Pulmonary artery endothelial cell (primary cell): ENCODE measurements at places on chromosomes 16 and 17. TPM values are rescaled to one million over a fixed set of nuclear protein-coding genes. Genes with fewer than 3 reads are reported as not detected.

The SLFN12 gene
- total RNA-seq, result 30.6 and 50.1 TPM in 2 replicates

- DNase-seq, result no peak
Observed at GRCh38 chr17:76586741-76587487, 1.3 kb upstream of the ST6GALNAC2 start.

GRCh38 chr17:34981538-34982241 lies 1.4 kb downstream of the LIG3 start:
- no peak for DNase-seq

GRCh38 chr16:9154567-9155410 lies 63.3 kb downstream of the HAPSTR1 start:
- no peak for DNase-seq

The CSH1 gene
- not detected in 2 replicates for total RNA-seq

- no peak for DNase-seq
Observed at GRCh38 chr17:77330602-77331081, 189.9 kb downstream of the SEC14L1 start.

The ABCC11 gene
- total RNA-seq, result not detected in 2 replicates

DNA sequence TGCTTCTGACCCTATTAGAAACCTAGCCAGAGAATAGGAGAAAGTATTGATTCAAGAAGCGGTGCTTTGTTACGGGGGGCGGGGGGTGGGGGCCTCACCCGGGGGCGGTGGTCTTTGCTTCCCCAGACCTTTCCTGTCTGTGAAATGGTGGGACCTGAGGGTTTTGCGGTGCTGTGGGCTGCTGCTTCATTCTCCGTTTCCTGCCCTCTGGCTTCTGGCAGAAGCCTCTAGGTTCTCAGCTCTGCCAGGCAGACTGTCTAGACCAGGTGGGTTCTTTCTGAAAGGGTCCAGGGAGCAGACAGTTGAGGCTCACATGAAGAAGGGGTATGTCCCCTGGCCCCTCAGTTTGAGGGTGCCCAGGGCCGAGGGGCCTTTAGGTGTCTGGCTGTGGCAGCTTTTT lies 14.0 kb downstream of the GSE1 start:
- DNase-seq, result no peak

GRCh38 chr16:16045296-16045695 lies 95.9 kb downstream of the ABCC1 start:
- DNase-seq, result no peak

DNA sequence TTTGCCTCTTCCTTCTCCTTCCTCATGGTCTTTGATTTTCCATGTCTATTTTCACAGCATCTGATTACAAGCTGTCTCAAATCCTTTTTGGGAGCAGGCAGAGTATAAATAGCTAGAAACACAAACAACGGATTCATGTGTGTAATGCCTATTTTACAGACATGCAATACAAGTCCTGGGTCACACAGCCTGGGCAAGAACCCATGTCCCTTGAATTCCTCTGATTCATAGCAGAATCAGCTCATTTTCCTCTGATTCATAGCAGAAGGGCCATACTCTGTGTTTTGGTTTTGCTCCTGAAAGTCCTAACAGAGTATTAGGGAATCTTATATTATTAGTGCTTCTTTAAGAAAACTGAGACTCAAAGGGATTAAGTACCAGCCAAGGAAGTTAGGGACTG lies 71.3 kb downstream of the IRX5 start:
- no peak for DNase-seq

GRCh38 chr17:34257986-34258326 lies 2.9 kb downstream of the CCL2 start:
- DNase-seq, result no peak

DNA sequence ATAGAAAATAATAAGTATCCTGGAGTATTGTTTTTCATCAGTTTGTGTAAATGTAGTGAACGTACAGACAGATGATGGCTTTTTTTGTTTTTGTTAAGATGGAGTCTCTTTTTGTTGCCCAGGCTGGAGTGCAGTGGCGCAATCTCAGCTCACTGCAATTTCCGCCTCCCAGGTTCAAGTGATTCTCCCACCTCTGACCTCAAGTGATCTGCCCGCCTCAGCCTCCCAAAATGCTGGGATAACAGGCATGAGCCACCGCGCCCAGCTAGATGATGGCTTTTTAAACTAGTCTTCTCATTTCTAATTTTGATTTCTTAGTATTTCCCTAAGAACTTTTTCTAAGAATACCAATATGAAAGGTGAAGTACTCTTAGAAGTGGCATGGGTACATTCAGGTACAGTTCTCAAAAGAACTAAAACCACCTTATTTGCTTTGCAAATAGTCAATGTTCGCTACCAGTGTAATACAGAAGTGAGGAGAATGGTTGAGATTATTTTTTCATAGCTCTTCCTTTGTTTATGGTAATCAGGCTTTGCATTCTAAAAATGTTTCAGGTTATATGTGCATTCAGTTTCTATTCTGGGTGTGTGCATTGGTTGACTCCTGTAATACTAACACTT lies 34.2 kb downstream of the TTC19 start:
- no peak for DNase-seq

GRCh38 chr17:83196024-83196365 lies 116.6 kb downstream of the METRNL start:
- no peak for DNase-seq

- no peak for DNase-seq
Observed at GRCh38 chr16:104355-104754, 26.3 kb downstream of the MPG start.

DNA sequence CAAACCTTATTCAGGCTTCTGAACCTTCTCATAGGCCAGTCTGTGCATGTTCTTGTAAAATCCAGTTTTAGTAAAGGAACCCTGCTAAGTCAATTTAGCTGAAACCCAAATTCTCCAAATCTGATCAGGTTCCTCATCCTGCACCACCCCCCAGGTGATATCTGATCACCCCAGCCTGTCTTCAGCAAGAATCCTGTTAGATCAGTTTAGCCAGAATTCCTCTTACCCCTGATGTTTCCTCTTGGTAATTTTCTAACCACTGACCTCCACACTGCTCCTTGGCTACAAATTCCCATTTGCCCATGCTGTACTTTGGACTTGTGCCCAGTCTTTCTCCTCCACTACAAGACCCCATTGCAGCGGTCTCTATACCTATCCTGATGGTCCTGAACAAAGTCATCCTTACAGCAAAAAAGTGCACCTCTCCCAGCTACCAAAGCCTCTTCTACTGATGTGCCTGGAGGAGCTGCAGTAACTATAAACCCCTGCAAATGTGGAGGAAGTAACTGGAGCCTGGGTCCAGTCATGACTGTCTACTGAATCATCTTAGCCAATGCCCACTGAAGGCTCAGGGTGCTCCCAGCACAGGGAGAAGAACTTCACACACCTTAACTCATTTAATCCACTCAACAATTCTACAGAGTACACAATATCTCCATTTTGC lies 23.8 kb downstream of the TEX14 start:
- no peak for DNase-seq
